Stimulated activated CD4-positive, alpha-beta T cell treated with anti-CD3 and anti-CD28 coated beads, Interleukin-15, amount 100 ng/mL, for 24 hours (primary cell): ENCODE measurements at places on chromosomes 11 and 22.

GRCh38 chr11:91630916-91631673 is 593.5 kb upstream of the FAT3 start:
- no peak for DNase-seq

- no peak for DNase-seq
These were observed 35.3 kb downstream of the KIAA0930 start for GRCh38 chr22:45205276-45205925.

GRCh38 chr22:22111267-22111751 is 128.7 kb upstream of the TOP3B start:
- peak; percentile 64 for DNase-seq

GRCh38 chr22:42560781-42561180 is 7.0 kb downstream of the SERHL2 start:
- DNase-seq = no peak
